Dermis microvascular lymphatic vessel endothelial cell (primary cell): ENCODE measurements at places on chromosomes 5 and 9.

- no peak for DNase-seq
Measured at GRCh38 chr9:104819033-104819432, 55.1 kb downstream of the NIPSNAP3B start.

GRCh38 chr9:69229367-69229766 is 55.3 kb downstream of the TJP2 start:
- no peak for DNase-seq

- no peak for DNase-seq
Measured at GRCh38 chr5:77077829-77078176, 9.3 kb downstream of the ZBED3 start.

DNA sequence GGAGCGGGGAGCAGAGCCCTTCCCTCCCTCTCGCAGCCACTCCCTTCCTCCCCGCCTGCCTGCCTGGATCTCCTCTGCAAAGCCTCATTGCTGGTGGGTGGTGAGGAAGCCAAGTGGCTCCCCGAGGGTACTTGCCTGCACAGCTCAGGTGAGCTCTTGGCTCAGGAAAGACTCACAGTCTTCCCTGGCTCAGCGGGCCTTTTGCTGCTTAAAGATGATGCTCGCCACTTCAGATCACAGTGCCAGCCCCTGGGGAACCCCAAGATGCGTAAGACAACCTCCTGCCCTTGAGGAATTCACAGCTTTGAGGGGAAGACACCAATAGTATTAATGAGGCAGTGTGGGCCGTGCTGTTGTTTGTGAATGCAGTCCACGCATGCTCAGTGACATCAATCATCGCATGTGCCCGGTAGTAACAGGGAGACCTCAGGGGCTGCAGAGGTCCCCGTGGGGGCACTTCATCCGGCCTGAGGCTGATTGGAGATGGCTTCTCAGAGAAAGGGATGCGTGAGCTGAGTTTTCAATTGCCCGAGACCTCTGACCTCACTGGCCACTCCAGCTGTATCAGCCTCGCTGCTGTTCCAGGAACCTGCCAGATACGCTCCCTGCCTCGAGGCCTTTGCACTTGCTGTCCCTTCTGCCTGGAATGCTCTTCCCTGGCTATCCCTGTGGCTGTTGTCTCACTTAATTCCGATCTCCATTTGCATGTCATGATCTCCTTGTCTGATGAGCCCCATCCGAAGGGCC is 36.8 kb downstream of the ERGIC1 start:
- no peak for DNase-seq

- no peak for DNase-seq
Measured at GRCh38 chr5:150309101-150309885, 6.6 kb upstream of the ARSI start.

DNA sequence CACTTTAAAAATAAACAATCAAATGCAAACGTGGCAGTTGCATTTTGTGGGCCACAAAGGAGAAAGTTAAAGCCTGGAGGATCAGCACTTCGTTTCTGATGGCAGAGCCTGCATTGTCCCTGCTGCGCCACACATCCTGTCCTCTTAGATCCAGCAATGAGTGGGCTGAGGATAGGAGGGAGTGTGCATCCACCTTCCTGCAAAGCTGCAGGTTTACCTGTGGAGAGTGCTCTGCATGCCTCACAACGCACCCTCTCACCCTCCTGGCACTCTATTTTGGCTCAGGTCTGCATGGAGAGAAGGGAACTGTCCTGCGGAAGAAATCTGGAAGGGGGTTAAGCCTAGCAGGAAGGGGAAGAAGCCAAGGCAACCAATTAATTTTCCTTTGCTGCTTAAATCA is 212.2 kb upstream of the SLC24A2 start:
- no peak for DNase-seq

GRCh38 chr9:99720455-99721050 is 101.1 kb upstream of the NR4A3 start:
- no peak for DNase-seq

GRCh38 chr5:115932991-115933390 is 29.3 kb upstream of the LVRN start:
- no peak for DNase-seq

- DNase-seq: no peak
Measured at GRCh38 chr9:110021891-110022290, 186.1 kb downstream of the C9orf152 start.
